ENCODE measurements at places on chromosomes 16 and 17. TPM values are rescaled to one million over a fixed set of nuclear protein-coding genes. Genes with fewer than 3 reads are reported as not detected.
A peak's percentile ranks its signal among the peaks of the same experiment; 100 is the strongest.

DNA sequence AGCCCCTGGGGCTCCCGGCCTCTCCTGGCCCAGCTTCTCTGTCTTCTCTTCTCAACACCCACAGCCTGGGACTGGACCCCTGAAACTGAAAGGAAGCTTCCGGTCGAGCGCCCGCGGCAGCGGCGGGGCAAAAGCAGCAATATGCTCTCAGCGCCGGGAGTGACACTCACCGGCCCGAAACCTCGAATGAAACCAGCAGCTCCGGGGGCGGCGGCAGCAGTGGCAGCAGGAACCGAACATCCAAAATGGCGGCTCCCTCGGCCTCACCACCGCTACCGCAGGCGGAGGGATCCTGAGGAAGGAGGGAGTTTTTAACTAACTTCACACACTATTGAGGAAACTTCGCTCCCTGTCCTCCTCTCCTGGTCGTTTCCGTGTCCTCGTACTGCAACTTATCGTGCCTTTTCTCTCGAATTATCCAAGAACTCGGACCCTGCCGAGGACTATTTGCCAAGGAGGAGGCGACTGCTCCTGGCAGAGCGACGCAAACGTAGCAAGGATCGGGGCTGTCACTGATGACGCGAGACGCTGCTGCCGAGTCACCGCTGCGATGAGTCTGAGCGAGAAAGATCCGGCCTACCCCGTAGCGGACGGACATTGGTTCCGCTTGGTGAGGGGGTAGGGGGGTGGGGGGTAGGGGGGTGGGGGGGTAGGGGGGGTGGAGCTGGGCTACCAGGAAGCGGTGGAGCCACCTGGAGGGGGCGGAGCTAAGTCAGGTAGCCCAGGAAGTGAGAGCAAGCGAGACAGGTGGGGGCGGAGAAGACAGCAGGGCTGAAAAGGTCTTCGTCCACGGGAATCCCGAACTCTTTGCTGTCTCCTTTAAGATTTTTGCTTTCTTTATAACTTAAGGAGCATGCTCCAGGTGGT is at the start of gene AP1G1:
Gene AP1G1, minus strand, starts transcription at position 242 of the 867 bp plus-strand sequence. CDS start 19,355 bp downstream, outside the sequence.
- DNase-seq = peak; percentile 98

DNA sequence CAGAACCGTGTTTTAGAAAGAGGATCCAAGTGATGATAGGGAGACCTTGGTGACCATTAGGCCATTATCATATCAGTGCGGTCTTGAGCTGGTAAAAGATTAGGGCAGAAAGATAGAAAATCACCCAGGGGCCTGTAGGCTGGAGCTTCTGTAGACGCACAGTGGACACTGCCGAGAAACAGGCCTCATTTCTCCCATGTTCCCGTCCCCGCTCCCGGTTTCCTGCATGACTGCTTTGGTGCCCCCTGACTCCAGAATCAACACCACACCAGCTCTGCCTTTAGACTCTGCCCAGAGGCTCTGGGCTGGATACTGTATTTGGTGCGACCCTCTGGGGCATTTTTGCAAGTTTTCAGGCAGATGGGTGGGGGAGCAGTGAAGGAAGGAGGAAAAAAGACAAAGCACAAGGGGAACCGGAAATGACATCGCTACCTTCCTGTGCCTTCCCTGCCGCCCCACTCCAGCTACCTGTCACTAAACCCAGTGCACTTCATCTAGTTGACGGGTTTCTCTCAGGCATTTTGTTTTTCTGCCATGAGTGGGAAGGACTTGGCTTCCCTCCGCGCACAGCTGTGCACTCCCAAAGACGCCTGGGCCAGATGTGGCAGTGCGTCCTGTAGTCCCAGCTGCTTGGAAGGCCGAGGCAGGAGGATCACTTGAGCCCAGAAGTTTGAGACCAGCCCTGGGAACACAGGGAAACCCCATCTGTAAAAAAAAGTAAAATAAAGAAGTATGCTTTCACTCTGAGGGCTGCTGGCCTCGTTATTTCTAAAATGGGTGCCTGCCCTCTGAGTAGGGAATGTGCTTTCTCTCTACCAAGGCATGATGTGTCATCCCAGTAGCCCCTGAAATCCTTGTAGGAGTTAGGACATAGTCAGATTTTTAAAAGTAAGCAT is 214.1 kb downstream of the RPTOR start:
- DNase-seq = no peak

GRCh38 chr17:2713881-2714280 is 2.3 kb upstream of the CLUH start:
- no peak for DNase-seq

DNA sequence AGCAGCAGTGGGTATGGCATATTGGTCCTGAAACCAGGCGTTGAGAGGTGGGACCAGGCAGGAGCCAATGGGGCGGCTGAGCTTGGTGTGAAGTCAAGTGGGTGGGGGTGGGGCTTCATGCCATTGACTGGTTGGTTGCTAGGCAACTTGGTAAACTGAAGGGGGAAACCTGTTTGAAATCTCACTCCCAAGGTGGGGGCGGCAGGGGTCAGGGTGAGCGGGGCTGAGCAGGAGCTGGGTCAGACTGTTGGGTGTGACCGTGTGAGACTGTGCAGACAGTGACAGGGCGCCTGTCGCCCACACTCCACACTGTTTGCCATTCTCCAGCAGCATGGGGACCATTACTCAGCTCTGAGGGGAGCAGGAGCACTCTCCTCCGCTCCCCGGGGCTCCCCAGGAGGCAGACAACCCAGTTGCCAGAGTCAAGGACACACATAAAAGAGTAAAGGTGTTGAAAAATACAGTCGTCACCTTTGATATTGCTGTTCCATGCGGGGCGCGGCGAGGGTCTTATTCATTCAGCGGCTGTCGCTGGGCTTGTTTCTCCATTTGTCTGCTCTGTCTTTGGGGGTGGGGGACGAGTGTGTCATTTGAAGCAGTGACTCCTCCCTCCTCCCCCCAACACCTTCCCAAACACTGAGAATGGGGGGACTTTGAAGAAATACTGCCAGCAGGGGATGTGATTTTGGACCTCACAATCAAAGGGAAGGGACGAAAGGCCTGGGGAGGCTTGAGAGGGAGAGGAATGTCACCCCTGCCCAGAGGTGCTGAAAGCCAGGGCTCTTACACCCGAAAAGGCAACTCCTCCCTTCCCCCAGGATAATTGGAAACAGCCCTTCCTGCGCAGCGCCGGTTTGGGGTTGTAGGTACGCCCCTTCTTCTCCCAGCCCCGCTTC is 1.2 kb upstream of the EFNB3 start:
- DNase-seq = peak; percentile 81

GRCh38 chr17:65533852-65534457 is 27.5 kb downstream of the AXIN2 start:
- DNase-seq = no peak

DNA sequence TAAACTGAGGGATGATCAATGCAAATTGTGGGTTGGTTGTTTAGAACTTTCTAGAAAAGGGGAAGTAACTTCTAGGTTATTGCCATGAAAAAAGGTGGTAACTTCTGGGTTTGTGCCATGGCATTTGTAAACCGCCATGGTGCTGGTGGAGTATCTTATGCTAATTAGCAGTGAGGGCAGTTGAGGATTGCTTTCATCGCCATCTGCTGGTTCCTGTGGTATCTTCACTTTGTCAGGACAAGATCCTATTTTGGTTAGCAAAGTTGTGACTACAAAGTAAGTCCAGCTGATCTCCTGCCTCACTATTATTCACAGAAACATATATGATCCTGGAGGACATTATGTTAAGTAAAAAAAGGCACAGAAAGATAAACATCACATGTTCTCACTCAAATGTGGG is 1332.3 kb downstream of the CDH11 start:
- peak; percentile 78 for DNase-seq

The TMEM132E gene
- total RNA-seq = not detected

The OR4D1 gene
- not detected for total RNA-seq
